ENCODE measurements at places on chromosomes 1 and 21.

DNA sequence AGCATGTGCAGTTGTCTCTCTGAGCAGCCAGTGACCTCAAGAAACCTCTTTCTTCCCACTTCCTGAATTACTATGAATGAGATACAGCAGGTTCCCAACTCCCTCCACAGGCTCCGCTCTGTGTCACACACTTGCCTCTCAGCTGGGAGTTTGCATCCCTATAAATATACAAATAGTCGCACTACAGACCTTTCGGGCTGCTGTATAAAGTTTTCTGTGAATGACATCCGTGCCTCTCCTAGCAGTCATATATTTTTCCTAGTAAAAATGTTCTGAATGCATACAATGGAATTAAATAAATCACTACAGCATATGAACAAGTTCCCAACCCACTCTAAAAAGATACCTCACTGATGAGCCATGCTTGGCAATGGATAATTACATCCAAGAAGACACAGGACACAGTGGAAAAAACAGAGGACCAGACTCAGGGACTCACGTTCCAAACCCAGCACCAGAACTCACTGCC is 66.8 kb downstream of the CAPZB start:
- DNase-seq = no peak

DNA sequence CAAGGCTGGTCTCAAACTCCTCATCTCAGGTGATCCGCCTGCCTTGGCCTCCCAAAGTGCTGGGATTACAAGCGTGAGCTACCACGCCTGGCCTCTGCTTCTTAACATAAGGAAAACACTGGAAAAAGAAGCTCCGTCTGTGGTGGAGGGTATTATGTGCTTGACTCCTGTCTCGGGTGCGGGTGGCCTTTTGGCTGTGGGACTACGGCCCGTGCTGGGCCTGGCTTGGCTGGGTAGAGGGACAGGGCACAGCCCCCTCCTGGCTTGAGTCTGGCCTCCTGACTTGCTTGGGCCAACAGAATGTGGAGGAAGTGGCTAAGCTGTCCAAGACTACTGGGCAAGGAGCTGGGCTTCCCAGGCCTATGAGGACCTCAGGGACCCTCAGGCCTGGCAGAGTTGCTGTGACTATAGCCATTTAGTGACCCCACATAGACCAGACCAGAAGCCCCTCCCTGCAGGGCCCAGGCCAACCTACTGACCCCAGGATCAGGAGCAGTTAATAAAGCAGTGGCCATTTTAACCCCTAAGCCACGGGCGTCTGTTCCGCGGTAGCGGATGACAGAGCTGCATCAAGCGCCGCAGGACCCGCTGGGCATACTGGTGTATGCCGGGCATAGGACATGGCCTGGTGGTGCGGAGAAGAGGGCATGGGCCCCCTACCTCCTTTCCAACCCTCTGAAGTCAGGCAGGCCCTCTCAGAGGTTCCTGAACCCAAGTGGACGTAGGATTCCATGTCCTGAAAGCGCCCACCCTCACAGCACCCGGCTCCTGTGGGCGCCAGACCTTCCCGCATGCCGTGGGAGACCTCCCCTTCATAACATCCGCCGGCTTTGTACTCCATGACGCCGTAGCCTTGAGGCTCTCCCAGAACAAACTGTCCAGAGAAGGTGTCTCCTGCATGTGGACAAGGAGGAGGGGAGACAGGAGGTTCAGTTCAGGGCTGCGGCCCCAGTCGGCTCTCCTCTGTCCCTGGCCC is 4.4 kb downstream of the MORN1 start:
- no peak for DNase-seq

DNA sequence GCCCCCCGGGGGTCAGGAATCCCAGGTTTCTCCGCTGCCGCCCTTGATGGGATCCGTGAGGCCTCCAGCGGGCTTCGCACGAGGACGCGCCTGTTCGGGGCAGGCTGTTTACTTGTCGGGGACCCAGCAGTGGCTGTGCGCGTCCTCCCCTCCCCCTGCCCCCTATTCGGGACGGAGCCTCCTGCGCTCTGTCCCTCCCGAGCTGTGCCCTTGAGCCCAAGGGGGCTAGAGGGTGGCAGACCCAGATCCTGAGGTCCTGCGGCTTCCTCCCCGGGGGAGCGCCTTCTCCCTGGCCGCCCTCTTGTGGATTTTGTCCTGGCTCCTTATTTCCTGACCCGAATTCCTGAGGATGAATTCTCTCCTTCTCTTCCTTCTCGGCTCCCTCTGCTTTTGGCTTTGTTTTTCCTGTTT is 38.4 kb downstream of the PIK3CD start:
- DNase-seq = peak; percentile 59

GRCh38 chr1:168861421-168862004 is 132.5 kb upstream of the DPT start:
- no peak for DNase-seq

- DNase-seq = no peak
Observed at GRCh38 chr1:160403244-160403643, 2.9 kb downstream of the VANGL2 start.

DNA sequence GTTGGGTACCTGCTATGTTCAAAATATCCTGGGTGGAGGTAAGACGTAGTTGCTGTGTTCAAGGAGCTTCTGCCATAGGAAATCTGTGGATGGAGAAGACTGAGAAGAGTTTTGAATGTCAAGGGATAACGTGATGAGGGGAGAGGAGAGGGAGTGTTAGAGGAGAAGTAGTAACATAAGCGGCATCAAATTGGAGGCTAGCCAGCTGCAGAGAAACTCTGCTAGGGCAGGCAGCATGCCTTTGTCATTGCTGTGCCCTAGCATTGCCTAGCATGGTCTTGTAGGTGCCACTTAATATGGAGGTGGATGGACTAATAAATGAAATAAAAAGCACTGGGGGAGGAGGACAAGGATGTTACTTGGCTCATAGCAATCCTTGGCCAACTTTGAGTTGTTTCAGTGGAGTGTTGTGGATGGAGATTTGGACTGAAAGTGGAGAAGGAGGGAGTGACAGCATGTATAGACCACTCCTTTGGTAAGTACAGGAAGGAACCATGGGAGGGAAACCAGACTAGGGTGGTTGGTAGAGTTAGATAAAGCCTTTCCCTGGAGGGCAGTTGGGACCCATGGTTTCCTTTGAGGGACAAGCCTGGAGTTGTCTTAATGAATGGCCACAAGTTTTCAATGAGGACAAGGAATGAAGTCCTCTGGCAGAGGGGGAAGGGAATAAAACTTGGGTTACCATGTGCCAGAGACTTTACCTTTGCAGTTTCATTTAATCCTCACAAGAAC is 6.3 kb downstream of the VANGL1 start:
- DNase-seq = no peak

GRCh38 chr1:198534548-198535418 is 5.7 kb downstream of the ATP6V1G3 start:
- DNase-seq = no peak

DNA sequence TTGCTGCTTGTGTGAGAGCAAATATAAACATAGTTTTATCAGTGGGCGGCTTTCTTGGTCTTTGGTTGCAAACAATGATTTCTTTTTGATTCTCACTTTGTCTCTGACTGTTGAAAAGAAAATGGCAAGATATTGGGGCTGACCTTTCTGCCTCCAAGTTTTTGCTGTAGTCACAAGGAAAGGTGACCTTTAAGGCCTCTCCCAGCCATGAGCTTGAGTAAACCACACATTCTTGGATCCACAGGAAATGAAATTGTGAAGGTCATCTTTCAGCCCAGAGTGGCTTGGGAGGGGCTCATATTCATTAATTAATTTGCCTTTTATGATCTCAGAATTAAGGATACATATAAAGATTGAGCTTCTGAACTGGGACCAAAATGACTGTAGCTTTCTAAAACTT is 241.6 kb downstream of the BACH1 start:
- DNase-seq = no peak

DNA sequence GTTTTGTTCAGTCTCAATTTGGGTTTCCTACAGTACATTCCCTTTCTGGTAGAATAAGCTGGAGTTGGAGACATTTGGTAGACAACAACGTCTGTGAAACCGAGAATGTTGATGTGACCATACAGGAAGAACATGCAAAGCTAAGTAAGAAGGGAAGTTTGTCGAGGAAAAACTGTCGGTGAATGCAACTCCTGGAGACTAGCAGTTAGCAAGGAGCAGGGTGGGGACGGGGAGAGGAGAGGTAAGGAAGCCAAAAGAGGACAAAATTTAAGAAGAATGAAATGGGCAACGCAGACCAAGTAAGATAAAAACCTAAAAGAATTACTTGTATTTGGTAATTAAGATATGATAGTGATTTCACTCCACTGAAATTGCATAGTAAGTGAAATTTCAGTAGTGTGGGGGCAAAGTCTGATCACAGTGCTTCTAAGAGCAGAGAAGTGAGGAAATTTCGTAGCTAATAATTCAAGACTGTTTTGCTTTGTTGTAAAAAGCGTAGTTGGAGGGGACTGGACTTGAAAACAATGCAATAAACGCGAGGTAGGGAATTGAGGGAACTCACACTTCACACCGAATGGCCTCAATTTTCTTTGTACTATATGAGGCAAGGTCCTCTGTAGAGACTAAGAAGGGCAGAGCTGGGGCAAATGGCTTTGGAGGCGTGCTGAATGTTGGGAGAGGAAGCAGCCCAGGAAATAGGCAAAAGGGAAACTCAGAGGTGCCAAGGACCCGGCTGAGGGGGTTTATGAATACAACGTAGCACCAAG is 787 bp upstream of the GIPC2 start:
- peak; percentile 72 for DNase-seq

DNA sequence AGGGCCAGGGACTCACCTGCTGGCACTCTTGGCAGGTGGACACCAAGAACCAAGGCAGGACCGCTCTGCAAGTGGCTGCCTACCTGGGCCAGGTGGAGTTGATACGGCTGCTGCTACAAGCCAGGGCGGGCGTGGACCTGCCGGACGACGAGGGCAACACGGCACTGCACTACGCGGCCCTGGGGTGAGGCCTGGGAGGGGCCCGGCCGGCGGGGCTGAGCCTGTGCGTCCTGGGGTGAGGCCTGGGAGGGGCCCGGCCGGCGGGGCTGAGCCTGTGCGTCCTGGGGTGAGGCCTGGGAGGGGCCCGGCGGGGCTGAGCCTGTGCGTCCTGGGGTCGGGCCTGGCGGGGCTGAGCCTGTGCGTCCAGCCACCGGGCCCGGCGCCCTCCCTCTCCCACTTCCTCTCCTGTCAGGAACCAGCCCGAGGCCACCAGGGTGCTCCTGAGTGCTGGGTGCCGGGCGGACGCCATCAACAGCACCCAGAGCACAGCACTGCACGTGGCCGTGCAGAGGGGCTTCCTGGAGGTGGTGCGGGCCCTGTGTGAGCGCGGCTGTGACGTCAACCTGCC is 4.6 kb upstream of the MMP23B start:
- DNase-seq = no peak

GRCh38 chr1:10835822-10836421 is 39.5 kb upstream of the CASZ1 start:
- DNase-seq = peak; percentile 63

Measured in large intestine (tissue), 12 donors.